Left renal pelvis (tissue), 4 donors: ENCODE measurements at places on chromosomes 5 and 9.

DNA sequence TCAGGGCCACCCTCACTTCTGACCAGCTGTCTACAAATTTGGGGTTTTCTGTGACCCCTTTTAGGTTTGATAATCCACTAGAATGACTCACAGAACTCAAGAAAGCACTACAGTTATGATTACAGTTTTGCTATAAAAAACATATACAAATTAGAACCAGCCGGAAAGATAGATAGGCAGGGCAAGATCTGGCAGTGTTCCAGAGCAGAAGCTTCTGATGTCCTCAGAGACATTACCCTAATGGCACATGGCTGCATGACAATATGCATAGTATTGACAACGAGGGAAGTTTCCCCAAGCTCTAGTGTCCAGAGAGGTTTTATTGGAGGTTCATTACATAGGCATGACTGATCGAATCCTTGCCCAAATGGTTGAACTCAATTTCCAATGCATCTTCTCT, 158.1 kb downstream of the RAB3C start:
- DNase-seq: no peak

GRCh38 chr5:123051206-123051605, 14.7 kb upstream of the PPIC start:
- DNase-seq: no peak

GRCh38 chr9:21906881-21907280, 87.3 kb downstream of the CDKN2A start:
- DNase-seq: no peak

- no peak for DNase-seq
Measured at GRCh38 chr9:98124637-98125426, 5.8 kb upstream of the TRIM14 start.

- no peak for DNase-seq
Measured at GRCh38 chr9:68749579-68750159, 44.6 kb downstream of the PIP5K1B start.

DNA sequence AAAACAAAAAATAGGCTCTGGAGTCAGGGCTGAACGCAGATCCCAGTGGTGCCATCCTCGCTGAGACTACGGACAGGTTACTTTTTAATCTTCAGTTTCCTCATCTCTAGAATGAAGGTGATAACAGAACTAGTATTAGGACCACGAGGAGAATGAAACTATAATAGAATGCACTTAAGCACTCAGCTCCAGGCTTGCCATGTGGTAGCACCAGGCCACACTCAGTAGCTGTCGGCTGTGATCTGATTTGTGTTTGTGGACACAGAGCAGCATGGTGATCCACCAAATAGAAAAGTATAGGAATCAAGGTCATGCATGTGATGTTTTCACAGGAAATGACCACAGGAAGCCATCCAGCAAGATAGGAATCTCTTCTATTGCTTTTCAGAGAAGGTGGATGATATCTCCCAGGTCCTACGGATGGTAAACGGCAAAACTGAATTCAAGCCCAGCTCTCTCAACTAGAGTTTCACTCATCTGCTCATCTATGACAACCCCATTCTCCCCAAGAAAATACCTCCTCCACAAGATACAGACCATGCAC, 498.0 kb downstream of the SPOCK1 start:
- DNase-seq: no peak

- no peak for DNase-seq
Measured at GRCh38 chr5:150327139-150327538, 24.4 kb upstream of the ARSI start.

DNA sequence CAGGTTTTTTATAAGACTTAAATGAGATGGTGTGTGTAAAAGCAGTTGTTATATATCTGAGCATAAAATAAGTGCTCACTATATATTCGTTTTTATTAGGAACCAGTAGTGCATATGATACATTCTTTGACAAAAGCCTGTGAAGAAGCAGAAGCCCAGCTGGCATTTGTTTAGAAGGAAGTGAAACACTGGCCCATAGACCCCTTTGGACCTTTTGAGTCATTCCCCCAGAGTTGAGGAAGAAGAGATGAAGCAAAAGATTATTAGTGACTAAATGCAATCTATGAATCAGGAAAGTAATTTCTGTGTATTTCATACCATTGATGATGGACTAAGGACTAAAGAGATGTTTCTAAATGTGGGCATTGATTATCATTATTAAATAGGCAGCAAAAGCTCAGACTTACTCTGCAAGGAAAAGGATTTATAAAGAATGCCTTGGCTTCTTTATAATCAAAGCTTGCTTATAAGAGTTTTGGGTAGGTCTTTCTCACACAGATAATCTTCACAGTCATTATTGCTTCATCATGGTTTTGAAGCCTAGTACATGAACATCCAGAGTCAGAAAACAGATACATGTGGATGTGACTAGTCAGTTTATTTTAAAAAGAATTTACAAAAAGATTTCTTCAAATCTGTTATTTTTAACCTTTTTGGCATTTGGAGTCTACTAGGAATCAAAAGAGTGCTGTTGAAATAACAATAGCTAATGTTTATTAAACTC, 16.9 kb upstream of the FER start:
- DNase-seq: no peak

DNA sequence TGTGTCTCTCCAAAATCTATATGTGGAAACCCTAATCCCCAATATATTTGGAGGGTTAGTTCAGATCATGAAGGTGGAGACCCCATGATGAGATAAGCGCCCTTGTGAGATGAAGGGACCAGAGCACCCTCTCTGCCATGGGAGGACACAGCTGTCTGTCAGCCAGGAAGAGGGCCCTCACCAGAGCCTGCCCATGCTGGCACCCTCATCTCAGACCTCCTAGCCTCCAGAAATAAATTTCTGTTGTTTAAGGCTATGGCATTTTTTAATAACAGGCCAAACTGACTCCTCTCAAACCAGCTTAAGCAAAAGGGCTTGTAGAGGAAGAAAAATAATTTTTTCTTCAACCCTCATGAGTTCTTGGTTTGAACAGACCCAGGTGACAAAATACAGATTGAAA, 79.2 kb upstream of the MAMDC2 start:
- DNase-seq: no peak
